ENCODE measurements at places on chromosomes 6 and 20.

DNA sequence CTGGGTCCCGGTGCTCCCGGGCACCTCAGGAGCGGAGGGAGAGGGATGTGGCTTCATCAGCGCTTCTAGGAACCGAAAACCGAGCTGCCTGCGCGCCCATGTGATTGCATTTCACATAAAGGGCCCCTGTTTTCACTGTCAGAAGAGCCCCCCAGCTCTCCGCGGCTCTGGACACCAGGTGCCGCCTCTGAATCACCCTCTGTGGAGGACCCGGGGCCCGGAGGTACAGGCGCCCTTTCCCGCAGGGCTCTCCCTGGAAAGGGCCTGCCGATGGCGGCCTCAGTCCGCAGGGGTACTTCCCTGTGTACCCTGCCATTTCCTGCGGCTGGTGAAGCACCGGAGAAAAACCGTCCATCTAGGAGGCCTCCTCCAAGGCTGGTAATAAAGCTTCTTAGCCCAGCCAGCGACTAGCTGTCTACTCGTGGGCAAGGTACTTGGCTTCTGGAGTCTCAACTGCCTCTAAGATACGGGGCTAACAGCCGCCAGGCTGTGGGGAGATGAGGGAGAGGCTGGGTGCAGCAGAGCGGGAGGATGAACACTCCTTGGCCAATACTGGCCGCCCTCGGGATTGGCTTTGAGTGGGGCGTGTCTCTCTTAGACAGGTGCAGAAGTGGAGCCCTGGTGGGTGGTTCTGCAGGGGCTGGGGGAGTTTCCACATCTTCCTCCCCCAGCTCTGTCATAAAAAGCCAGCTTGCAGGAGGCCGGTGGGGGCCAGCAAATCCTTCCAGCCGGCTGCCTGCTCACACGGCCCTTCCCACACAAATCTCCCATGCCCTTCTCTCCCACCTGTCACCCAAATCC, 1.6 kb downstream of the PPP1R16B start:
- no peak for DNase-seq

- no peak for DNase-seq
These were observed 39.7 kb upstream of the ZFP64 start for GRCh38 chr20:52231230-52231746.

DNA sequence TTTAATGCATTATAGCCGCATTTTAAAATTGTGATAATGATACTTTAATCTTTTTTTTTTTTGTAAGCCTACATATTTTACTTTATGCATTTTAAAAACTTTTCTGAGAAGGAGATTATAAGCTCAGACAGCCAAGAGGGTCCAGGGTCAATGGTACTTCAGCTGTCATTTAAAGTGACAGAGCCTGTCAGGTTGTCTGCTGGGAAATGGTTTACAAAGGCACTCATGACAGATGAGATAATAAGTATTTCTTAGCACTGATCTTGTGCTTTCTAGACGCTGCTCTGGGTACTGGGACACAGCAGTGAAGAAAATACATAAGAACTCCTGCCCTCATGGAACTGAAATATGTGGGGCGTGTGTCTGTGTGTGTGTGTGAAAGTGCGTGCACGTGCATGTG, 19.6 kb downstream of the LAMP5 start:
- DNase-seq, result no peak

GRCh38 chr6:13398421-13398994, 70.2 kb upstream of the TBC1D7 start:
- DNase-seq, result no peak

- DNase-seq, result no peak
These were observed 68.8 kb downstream of the ANKRD6 start for GRCh38 chr6:89501753-89502152.

GRCh38 chr20:32354592-32355416, 3.3 kb upstream of the ASXL1 start:
- DNase-seq, result no peak

DNA sequence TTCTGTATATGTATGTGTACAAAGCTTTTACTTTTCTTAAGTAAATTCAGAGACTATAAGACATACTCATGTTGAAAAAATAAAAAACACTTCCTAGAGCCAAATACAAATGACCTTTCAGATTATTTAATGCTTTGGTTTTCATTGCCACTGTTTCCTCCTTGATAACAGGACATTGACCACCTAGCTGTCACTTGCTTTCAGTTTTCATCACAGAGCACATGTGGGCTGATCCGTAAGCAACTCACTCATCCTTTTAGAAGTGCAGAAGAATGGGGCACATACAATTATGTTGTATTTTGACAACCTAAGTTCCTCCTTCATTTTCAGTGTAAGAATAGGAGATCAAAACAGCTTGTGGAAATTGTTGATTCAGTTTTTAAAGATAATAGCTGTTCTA, 6.2 kb downstream of the ZBTB2 start:
- no peak for DNase-seq

DNA sequence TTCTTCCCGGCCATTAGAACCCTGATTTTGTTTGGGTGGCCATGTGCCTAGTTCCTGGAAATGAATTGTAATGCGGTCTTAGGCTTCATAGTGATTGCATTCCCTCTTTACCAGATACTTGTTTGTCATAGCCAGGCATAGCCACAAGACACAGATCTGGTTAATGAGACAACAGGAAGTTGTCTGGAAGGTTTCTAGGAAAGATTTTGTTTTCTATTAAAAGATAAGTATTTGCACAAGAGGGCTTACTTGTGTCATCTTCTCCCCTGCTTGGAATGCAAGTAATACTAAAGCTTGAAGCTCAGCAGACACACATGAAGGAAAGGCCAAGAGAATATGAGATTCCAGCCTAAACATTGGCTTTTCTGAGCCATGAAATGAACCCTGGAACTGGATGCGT, 12.9 kb downstream of the FARS2 start:
- DNase-seq, result no peak

DNA sequence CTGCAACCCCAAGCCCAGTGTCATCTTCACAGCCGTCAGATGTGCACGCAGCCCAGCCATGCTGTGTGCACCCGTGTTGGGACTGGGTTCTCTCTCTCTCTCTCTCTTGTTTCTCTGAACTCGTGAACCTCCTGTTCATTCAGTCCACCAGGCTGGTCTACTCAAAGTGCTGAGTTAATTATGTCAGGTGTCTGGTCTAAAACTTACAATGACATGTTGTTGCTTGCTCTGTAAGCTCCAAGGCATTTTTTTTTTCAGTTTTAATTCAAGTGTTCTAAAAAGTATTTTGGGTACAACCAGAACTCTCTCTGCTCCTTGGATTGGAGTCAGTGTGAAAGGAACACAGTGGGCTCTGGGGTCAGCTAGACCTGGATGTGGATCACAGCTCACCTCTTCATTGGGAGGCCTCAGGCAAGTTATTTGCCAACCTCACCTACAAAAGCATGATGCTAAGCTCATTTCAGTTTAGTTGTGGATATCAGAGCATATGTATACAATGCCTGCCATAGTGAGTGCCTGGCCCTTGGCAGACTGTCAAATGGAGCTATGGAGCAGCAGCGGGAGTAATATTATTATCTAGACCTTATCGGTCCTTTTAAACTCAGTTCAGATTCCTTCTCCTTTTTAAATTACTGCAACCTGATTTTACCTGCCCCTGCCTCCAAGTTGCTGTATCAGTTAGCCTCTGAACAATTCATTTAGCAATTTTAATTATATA, 59.5 kb downstream of the PLEKHG1 start:
- DNase-seq, result no peak

DNA sequence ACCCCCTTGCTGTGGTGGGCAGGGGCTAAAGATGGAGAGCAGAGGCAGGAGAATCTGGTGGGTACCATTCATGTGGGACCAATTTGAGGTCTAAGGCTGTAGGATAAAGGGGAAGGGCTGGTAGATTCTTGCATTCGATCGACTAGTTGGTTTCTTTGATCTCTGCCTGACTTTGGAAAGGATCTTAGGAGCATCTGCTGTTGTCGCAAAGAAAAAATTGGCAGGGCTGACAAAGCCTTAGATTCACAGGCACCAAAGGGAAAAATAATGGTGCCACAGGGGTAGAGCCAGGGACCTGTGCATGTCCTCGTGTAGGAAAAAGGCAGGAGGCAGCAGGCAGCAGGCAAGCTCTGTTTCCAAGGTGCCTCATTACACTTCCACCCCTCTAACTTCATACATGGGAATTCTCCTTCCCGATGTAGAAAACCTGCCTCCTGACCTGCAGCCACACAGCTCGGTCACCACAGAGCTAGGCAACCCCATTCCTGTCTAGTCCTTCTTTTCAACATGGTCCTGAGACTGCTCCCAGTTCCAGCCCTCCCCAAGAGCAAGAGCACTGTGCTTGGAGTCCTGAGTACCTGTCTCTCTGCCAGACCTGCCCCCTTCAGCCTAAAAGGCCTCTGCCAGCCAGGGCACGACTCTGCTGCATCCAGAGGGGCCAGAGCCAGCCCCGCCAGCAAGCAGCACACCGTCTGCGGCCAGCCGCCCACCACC, 71.9 kb downstream of the FGD2 start:
- DNase-seq, result no peak

- DNase-seq, result no peak
These were observed 54.1 kb upstream of the CHD6 start for GRCh38 chr20:41672282-41672681.

DNA sequence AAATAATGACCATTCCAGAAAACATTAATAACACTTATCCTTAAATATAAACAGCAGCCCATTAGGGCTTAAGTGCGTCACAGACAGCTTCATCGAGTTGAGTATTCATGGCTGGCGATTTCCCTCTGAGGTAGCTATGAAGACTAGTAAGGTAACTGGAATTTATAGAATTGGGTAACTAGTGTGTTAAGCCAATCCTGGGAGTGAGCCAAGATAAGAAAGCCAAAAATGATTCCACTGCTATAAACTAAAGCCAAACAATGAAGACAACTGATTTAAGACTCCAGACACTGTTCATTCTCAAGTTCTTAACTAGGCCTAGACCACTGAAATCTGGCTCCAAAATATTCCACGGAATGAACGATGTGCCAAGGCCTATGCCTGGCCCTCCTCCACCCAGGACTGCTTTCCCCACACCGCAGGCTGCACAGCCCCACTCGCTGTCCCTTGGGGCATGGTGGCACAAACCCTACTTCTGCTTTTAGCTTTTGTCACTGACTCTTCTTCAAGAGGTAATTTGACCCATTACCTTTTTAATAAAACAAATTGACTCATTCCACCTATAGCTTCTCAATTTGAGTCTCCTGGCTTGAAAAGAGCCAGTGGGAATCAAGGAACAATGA, 66.0 kb downstream of the BLOC1S5 start:
- DNase-seq, result no peak

DNA sequence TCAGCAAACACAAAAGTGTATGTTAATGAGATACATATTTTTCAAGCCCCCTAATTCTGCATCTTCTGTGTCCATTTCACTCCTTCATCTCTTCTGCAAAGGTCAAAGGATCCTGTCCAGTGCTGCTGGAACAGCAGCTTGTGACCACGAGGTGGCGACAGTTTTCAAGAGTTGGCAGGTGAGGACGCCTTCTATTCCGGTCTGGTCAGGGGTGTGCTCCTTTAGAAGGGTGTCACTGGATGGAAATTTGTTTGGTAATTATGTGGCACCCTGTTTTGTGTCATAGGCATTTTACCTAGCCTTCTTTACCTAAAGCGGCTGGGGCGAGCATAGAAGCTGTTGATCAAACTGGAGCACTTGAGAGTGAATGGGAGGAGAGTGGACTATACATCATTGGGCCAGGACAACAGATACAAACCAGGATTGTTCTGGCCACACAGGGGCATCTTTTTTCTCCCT, 32.9 kb upstream of the ERVFRD-1 start:
- peak; percentile 61 for DNase-seq

GRCh38 chr20:46979603-46980241, 85.1 kb downstream of the EYA2 start:
- no peak for DNase-seq

GRCh38 chr6:373031-373430, 18.5 kb upstream of the IRF4 start:
- no peak for DNase-seq

GRCh38 chr20:56689852-56690485, 60.9 kb downstream of the TFAP2C start:
- DNase-seq, result no peak

GRCh38 chr20:33600981-33601380, 61.1 kb upstream of the C20orf144 start:
- no peak for DNase-seq

GRCh38 chr20:39479196-39479810, 517.2 kb downstream of the DHX35 start:
- no peak for DNase-seq

DNA sequence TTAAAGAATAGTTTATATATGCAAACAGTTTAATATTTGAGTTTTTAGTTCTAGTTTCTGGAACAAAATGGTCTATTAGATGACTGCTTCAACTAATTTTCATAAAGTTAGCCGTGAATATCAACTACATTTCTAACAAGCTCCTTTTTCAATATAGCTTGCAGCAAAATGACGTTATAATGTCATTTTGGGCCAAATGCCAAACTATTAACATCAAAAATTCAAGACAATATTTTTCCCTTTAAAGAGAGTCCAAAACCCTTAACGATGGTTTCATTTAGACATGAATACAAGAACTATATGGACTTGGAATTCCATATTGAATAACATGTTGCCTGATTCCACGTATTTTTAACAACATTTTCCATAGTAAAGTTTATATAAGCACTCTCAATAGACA, 91.0 kb downstream of the SMLR1 start:
- DNase-seq, result no peak

GRCh38 chr6:117600008-117600743, 2.1 kb downstream of the GOPC start:
- no peak for DNase-seq

GRCh38 chr6:33417128-33417902, 592 bp downstream of the CUTA start:
- DNase-seq, result no peak

GRCh38 chr6:97468981-97469380, 186.0 kb upstream of the MMS22L start:
- no peak for DNase-seq

DNA sequence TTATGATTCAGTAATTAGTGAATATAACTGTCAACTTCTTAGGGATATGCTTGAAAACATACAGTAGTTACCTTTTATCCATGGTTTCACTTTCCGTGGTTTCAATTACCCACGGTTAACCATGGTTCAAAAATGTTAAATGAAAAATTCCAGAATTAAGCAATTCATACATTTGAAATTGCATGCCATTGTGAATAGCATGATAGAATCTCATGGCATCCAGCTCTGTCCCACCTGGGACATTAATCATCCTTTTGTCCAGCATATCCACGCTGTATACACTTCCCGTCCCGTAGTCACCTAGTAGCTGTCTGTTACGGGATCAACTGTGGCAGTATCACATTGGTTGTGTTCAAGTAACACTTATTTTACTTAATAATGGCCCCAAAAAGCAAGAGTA, 781.7 kb upstream of the CITED2 start:
- DNase-seq, result no peak

GRCh38 chr6:32076321-32076809, 32.8 kb downstream of the TNXB start:
- DNase-seq, result no peak
